ENCODE measurements at places on chromosomes 1 and 21.

DNA sequence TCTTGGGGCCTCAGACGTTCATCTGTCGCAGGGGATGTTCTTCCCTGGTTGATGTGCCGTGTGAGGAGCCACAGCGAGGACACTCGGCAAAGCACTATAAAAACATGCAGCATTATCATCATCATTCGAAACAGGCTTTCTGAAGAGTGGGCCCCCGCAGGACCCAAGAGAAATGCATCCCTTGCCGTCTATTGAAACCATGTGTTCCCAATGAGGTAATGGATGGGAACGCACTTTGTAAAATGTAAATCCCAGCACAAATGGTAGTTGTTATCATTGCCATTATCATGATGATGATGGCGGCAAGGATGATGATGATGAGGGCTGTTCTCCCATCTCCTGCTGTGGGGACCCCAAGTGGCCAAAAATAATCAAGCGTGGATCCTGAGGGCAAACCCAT lies 76.8 kb downstream of the GLIS1 start:
- no peak for DNase-seq

GRCh38 chr1:67760030-67760821 lies 73.0 kb downstream of the GNG12 start:
- DNase-seq, result peak; percentile 74

DNA sequence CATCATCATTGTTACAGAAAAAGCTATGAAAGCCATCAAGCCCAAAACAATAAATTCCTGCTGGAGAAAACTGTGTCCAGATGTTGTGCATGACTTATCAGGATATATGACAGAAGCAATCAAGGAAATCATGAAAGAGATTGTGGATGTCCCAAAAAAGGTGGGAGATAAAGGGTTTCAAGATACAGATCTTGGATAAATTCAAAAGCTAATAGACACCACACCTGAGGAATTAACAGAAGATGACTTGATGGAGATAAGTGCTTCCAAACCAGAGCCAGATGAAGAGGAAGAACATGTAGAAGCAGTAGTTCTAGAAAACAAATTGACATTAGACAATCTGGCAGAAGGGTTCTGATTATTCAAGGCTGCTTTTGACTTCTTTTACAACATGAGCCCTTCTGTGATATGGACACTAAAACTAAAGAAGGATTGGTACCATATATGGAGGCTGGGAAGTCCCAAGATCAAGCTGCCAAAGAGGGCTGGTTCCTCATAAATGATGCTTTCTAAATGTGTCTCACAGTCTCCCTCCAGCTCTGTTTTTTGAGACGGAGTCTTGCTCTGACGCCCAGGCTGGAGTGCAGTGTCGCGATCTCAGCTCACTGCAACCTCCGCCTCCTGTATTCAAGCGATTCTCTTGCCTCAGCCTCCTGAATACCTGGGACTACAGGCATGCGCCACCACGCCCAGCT lies 32.1 kb upstream of the LRIG2 start:
- DNase-seq, result no peak

DNA sequence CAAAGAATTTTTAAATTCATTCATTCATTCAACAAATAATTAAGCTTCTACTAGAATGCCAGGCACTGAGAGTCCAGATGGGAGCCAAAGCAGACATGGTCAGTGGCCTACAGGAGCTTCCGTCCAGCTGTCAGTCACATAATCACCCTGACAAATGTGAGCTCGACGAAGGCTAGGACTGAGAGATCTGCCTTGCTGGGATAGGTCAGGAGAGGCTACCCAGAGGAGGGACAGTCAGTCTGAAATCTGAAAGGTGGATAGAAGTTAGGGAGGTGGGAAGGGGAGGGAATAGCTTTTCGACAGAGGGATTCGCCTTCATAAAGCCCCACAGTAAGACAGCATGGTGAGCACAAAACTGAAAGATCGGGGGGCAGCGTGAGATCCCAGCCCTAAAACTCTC lies 8.3 kb downstream of the EPHX1 start:
- no peak for DNase-seq

GRCh38 chr1:220221670-220222069 lies 50.6 kb downstream of the RAB3GAP2 start:
- no peak for DNase-seq

- DNase-seq, result peak; percentile 48
Measured at GRCh38 chr1:31701091-31701736, 2.6 kb downstream of the COL16A1 start.

- DNase-seq, result no peak
Measured at GRCh38 chr1:57550092-57550491, 126.2 kb upstream of the DAB1 start.

- DNase-seq, result no peak
Measured at GRCh38 chr1:177249231-177249630, 78.5 kb downstream of the BRINP2 start.

GRCh38 chr1:212643877-212644276 lies 35.3 kb downstream of the ATF3 start:
- DNase-seq, result no peak

DNA sequence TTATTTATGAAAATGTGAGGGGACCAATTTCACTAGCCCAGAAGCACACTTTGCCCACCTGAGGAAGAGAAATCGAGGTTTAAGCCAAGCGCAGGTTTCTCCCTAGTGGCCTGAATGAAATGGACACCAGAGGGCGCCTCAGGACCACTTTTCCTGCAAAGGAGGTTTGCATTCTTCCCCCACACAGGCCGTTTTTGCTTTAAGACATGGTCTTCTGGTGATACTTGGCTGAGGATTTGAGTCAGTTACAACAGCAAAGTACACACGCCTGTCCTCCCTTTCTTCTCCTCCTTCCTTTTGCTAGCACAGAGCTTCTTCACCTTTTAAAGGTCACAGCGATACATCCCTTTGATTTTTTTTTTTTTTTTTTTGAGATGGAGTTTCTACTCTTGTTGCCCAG lies 5.4 kb downstream of the PLA2G2E start:
- peak; percentile 89 for DNase-seq

GRCh38 chr1:109806733-109807400 lies 43.1 kb upstream of the EPS8L3 start:
- DNase-seq, result no peak

- DNase-seq, result no peak
Measured at GRCh38 chr1:165575468-165576099, 31.8 kb downstream of the LRRC52 start.

GRCh38 chr1:228830954-228831481 lies 95.7 kb downstream of the RHOU start:
- DNase-seq, result no peak

- DNase-seq, result no peak
Measured at GRCh38 chr1:93816970-93817678, 61.9 kb downstream of the DNTTIP2 start.

DNA sequence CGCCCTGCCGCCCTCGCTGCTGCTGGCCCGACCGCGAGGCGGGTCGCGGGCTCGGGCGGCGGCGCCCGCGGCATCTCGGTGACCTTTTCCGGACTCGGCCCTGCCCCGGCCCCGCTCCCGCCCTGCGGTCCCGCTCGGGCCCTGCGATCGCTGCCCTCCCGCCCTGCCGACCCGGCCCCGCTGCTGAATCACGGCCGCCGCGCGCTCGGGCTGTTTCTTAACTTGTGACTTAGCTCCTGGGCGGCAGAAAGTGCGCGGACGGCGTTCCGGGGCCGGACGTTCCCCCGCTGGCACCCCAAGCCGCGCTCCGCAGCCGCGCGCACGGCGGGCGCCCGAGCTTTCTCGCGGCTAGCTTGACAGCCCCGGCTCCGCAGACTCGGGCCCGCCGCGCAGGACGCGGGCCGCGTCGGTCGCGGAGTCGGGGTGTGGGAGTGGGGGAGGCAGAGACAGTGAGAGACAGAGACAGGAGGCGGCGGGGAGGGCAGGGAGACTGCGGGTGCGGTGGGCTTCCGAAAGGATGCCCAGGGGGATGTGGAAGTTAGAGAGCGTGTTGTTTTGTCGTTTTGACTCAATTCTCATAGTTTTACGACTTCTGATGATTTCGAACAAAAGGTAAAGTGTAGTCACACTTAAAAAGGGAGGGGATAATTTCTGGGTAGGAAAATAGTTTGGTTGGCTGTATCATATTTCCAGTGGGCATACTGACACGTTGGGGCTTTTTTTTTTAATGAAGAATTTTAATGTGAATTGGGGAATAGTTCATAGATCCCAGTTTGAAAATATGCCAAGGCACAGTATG lies 49.8 kb downstream of the PRDM2 start:
- DNase-seq, result peak; percentile 58

- no peak for DNase-seq
Measured at GRCh38 chr1:246794828-246795671, 70.8 kb downstream of the SCCPDH start.

DNA sequence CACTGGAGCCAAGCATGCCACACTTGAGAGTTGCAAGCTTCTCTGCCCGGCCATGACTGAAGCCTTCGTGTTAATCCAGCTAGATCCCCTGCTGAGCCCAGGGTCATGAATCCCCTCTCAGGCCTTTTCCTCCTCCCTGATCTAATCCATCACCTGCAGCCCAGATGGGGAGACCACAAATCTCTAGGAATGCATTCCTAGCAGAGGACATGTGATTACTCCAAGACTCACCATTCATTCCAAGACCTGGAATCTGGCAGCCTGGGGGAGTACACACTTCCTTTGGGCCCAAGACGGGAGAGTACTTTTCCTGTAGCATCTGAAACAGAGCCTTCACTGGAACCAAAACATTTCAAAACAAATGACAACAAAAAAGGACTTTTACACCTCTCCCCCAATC lies 269.3 kb upstream of the NFIA start:
- no peak for DNase-seq

GRCh38 chr1:48216941-48217340 lies 5.6 kb upstream of the SLC5A9 start:
- no peak for DNase-seq

DNA sequence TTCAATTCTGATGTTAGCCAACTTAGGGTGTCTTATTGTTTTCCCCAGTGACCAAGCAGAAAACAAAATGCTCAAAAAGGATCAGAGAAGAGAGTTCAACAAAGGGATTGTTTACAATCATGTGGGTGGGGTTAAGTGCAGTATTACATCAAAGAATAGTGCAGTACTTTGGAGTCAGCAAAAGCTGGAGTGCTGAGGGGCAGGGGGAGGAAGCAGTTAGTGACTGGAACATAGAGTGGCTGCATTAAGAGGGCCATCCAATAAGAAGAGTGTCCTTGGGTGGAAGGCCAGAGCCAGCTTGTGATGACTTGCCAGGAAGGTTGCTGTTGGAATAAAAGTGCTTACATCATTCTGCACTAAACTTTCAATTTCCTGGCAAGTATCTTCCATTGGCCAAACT lies 175.5 kb downstream of the CYYR1 start:
- no peak for DNase-seq

DNA sequence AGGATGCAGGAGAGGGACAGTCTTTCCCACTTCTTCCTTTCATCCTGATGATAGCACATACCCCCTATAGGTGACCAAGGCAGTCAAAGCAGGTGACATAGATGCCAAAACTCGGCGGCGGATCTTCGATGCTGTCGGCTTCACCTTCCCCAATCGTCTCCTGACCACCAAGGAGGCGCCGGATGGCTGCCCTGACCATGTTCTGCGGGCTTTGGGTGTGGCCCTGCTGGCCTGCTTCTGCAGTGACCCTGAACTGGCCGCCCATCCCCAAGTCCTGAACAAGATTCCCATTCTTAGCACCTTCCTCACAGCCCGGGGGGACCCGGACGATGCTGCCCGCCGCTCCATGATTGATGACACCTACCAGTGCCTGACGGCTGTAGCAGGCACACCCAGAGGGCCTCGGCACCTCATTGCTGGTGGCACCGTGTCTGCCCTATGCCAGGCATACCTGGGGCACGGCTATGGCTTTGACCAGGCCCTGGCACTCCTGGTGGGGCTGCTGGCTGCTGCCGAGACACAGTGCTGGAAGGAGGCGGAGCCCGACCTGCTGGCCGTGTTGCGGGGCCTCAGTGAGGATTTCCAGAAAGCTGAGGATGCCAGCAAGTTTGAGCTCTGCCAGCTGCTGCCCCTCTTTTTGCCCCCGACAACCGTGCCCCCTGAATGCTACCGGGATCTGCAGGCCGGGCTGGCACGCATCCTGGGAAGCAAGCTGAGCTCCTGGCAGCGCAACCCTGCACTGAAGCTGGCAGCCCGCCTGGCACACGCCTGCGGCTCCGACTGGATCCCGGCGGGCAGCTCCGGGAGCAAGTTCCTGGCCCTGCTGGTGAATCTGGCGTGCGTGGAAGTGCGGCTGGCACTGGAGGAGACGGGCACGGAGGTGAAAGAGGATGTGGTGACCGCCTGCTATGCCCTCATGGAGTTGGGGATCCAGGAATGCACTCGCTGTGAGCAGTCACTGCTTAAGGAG lies 2.9 kb downstream of the NCDN start:
- DNase-seq, result no peak

DNA sequence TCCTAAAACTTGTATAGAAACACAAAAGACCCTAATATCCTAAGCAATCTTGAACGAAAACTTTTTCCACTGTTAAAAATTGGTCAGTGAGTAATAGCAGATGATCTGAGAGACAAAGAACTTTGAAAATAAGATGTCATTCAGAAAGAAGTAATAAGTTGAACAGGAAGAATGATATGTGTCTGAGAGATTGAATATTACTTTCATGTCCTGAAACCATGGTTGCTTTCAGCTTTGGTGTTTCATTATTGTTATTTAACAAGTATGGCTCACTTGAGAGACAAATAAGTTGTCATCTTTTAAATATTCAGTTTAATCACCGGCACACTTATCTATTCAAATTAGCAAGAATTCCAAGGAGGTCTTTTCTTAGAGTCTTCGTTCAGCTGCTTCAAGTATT lies 11.4 kb downstream of the PRKACB start:
- no peak for DNase-seq

DNA sequence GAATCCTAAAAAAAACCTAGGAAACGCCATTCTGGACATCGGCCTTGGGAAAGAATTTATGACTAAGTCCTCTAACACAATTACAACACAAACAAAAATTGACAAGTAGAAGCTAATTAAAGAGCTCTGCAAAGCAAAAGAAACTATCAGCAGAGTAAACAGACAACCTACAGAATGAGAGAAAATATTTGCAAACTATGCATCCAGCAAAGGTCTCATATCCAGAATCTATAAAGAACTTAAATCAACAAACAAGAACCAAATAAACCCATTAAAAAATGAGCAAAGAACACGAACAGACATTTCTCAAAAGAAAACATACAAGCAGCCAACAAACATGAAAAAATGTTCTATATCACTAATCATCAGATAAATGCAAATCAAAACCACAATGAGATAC lies 58.6 kb downstream of the PTGFR start:
- DNase-seq, result no peak

DNA sequence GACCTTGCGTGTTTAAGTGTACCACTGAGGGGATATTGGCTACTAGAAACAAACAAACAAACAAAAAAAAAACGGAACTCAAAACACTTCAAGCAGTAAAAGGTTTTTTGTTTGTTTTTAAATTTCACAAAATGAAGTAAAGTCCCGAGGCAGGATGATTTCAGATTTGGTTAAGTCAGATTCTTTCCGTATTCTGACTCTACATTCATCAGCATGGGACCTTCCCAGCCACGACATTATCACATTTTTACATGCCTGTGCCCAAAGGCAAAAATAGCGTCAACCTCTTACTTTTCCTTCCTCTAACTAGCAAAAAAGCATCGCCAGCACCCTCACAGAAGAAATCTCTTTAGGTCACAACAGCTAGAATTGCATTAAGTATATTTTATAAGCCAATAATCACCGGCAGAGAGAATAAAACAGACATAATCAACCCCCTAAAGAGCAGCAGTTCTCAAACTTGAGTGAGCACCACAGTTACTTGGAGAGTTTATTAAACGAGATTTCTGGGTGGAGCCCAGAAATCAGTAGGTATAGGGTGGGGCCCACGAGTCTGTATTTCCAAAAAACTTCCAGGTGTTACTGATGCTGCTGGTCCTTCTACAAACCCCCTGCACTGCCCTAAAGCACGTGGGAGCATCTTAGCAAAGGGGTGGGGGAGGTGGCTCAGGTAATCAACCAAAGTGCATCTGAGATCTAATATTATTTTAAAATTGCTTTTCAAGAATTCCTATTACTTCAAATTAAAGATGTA lies 227.6 kb downstream of the RGS7 start:
- no peak for DNase-seq

All from stimulated activated CD4-positive, alpha-beta T cell treated with anti-CD3 and anti-CD28 coated beads, Interleukin-2, amount 100 ng/mL, for 24 hours (primary cell).